ENCODE measurements at places on chromosomes 4 and X. TPM values are rescaled to one million over a fixed set of nuclear protein-coding genes. Genes with fewer than 3 reads are reported as not detected.

DNA sequence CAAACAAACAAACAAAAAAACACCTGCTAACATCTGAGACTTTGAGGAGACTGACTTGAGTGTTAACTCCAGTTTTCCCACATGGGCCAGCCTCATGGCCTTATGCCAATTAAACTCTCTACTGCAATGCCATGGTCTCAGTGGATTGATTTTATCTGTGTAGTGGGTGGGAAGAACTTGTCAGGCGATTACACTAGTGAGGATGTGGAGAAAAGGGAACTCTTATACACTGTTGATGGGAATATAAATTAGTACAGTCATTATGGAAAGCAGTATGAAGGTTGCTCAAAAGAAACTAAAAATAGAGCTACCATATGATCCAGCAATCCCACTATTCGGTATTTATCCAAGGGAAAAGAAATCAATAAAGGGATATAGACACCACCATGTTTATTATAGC is 12.8 kb upstream of the XIAP start:
- no peak for DNase-seq

- no peak for DNase-seq
Measured at GRCh38 chr4:41458689-41459088, 79.3 kb upstream of the LIMCH1 start.

DNA sequence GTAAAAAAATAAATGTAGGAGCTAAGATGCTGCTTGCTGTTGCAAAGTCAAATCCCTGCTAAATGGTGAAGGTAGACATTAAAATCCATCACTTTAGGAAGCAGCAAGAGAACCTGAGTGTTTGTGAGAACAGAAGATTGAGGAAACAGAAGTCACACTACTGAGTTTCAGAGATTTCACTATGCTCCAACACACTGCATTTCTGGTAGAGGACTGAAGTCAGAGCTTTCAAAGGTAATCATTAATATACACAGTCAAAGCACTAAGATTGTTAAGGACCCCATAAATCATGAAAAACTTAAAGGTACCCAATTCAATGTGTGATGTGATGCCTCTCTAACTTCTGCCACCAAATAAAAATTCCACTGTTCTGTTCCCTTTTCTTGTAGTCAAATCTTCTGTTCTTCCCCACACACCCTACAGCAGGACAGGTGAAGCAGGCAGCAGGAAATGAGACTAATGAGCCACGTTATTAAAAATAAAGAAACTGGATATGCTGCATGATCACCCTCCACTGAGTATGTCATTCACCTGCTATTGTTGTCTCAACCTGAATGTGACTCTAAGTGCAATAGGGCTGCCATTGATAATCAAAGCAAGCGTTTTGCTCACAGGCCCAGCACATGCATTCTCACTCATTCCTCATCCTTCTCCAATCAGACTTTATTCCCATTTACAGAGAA is 28.9 kb upstream of the APELA start:
- DNase-seq: no peak

GRCh38 chr4:96108146-96108545 is 268.3 kb downstream of the PDHA2 start:
- DNase-seq: no peak

DNA sequence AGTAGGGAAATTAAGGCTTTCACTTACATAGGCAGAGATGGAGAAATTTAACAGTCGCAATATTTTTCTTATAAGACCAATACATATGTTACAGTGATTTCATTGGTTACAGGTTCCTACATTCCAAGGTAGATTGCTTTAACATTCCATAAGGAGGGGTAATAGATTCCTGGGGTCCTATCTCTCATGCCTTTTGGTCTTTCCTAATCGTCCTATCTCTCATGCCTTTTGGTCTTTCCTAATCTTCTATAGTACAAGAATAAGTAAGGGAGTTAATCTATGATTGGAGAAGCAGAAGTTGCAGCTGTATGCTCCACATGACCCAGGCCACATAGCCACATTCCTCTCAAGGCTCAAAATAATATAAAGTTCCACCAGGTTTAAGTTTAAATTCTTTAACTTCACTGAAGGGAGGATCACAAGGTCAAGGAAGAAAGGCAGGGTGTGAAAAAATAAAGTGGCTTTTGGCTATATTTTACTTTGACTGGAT is 285.0 kb upstream of the BOD1L1 start:
- no peak for DNase-seq

Gene IL2RG
- not detected for total RNA-seq

DNA sequence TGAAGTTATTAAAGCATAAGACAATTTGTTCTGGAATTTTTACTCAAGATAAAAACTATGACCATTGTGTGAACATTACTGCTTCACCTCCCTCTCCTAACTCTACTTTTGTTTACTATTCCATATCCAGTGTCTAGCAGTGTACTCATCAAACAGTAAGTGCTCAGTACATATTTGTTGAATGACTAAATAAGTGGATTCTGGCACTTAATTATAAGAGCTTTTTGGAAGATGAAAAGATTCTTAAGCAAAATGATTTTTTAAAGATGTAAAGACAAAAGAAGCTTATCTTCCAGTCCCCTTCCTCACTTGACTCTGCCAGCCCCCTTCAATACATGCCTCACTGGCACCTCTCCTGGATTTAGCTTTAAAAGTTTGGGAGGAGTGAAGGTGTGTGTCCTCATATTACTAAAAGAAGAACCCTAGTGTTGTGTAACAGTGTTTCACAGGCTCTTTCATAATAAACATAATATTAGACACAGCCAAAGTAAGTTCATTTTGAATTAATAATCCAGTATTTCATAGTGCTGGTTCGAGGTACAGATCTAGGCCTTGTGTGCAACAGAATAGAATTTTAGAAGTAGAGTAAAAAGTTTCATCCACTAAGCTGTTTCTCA is 53.0 kb downstream of the GAB1 start:
- no peak for DNase-seq

DNA sequence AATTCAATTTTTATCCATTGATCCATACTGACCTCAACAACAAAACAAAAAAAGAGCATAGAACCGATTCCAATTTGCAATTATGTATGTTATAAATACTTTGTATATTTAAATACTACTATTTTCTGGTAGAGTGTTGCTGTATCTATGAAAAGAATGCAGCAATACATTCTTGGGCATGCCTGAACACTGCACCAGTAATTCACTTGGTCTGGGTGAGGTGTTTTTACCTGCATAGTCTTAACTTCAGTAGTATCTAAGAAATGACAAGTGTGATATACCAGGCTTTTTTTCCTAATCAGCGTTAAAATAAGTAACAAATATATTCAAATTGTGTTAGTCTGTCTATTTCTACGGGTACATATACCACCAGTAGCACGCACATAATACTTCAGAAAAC is 120.2 kb downstream of the KLHL13 start:
- no peak for DNase-seq

Gene UGT2A3
- total RNA-seq: not detected

DNA sequence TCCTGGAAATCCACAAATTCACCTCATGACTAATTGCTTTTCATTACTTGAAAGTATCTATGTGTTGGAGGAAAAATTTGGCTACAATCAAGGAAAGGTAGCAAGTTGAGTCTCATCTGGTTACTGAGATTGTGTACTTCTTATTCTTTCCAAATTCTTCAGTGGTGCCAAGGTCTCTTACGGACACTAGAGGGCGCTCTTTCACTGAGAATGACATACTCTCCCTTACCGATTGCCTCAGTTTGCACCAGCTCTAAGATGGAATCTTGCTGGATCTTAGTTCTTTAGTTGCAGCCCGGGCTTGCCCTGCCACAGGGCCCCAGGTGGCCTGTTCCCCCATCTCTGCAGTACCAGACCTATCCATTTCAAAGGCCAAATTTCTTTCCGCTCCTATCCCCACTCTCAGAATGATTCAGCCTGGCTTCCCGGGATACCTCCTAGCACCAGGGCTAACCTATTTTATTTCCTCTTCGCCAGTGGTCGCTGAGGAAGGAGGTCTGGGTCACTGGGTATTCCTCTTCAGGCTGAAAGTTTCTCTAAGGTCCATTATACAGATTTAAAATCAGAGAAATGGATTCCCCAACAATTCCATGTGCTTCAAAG is 24.6 kb upstream of the GPR50 start:
- DNase-seq: peak; percentile 9

Gene PDE5A
- total RNA-seq: 45.0 TPM

Gene CSAG3
- total RNA-seq: not detected

DNA sequence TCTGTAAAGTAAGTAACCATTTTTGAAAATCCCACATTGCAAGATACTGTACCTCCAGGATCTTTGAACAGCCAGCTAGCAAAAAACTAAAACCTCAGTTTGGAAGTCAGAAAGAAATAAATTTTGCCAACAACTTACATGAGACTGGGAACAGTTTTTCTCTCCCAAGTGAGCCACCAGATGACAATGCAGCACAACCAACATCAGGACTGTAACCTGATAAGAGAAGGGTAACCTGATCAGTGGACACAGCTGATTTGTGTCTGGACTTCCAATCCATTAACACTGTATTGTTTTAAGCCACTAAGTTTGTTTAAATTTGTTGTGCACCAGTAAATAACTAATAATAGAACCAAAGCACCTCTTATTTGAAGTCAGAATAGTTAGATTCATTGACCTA is 923.3 kb downstream of the FAT4 start:
- no peak for DNase-seq

Gene PASD1
- not detected for total RNA-seq

DNA sequence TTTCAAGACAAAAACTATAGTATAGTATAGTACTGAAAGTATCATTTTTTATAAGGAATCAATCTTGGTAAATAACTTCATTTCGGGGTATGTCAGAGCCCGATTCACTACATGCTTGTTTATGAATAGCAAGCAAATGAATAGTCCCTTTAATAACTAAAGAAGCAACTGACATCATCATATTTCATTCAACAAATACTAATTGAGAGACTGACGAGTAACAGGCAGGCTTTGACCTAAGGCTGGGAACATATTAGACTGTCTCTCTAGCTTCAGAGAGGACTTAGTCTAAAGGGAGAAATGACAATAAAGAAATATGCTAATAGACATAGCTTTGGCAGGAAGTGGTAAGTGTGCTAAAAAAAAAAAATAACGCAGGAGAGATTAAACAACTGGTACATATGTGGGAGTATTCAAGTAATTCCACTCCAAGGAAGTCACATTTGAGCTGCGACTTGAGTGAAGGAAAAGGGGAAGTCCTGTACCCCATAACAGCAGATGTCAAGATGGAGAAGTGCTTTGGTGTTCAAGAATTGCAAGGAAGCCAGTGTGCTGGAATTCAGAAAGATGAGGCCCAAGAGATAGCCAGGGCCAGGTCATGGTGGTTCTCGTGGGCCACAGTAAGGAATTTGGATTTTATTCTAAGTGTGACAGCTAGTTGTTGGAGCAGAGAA is 284.9 kb downstream of the FBXO8 start:
- no peak for DNase-seq

DNA sequence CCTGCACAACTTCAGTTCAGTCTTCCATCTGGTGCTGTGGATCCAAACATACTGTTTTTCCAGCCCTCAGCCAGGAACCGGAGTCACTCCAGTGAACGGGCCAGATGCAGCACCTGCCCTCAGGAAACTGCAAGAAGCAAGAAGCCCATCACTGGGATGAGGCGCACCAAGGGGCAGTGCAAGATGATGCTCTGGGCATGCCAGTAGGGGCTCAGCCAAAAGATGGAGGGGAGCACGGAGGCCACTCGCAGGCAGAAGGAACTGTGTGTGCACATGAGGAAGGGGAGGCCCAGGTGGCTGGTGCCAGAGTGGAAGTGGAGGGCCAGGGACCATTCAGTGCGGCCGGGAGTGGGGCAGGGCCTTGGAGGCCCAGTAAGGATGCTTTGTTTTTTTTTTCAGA is 161.7 kb upstream of the MAMLD1 start:
- DNase-seq: no peak

DNA sequence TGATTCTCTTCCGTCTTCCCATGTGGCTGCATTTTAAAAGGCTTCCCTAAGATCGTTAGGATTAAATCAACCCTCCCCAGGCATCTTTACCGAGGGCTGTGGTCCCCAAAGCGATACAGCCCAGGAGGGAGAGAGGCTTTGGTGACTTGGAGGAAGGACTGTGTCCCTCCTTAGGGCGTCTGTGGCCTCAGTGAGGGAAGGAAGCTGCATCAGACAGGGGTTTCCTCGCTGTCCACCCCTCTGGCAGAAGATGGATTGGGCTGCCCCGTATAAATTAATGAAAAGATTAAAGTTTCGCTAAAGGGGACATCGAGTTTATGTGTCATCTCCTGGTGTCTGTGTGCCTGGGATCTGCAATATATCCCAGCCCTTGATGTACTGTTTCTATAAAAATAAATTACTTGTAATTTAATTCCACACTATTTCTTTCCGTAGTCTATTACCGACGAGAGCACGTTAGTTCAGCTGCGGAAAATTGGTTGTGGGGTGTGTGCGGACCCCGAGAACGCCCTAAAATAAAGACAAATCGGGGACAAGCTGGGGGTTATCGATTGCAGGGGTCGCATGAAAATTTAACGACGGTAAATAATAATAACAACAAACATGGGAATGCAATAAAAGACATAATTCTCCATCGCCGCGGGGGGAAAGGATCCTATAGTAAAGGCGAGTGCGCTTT is 6.5 kb downstream of the SHOX start:
- DNase-seq: no peak

- DNase-seq: no peak
Measured at GRCh38 chrX:71210816-71211215, 12.2 kb upstream of the GJB1 start.

Gene CXCL8
- 26.4 TPM for total RNA-seq

Gene MAGEA12
- total RNA-seq: not detected

DNA sequence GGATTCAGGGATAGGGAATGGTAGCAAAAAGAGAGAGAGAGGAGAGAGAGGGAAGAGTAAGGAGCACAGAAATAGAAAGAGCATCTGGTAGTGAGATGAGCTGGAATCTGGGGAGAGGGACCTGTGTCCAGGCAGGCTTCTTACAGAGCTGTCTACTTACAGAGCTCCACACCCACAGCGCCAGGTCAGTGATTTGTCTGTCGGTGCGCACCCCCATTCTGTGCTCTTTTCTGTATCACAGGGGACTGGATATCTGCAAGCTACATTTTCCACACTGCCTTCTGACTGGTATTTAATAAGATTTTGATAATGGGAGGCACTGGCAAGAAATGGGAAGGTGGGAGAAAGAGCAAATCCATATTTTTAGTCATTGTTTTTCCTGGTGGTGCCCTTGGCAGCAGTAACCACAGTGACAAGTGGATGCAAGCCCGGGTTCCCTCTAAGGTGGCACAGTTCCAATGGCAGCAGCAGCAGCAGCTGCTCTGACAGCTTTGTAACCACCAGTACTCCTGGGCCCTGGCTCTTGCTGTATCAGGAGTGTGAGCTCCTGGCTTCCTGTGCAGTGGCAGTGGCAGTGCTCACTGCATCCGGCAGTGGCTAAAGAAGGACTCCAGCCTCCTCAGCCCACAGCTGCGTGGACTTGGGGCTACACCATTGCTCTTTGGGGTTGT is 300.5 kb downstream of the TRIML1 start:
- no peak for DNase-seq

GRCh38 chr4:171025776-171026175 is 787.4 kb upstream of the GALNTL6 start:
- DNase-seq: no peak

GRCh38 chr4:137968956-137969678 is 273.0 kb downstream of the SLC7A11 start:
- DNase-seq: no peak

- no peak for DNase-seq
Measured at GRCh38 chr4:107391630-107392028, 328.4 kb downstream of the PAPSS1 start.

- peak; percentile 54 for DNase-seq
Measured at GRCh38 chr4:113684534-113685091, 76.9 kb downstream of the CAMK2D start.
